ENCODE measurements at places on chromosomes 16 and 17. TPM values are rescaled to one million over a fixed set of nuclear protein-coding genes. Genes with fewer than 3 reads are reported as not detected.

- no peak for DNase-seq
These were observed 62.0 kb upstream of the ATP2A3 start for GRCh38 chr17:4026255-4026654.

The NPIPA5 gene
- 2.1 TPM for total RNA-seq

The TP53TG3F gene
- total RNA-seq, result not detected

DNA sequence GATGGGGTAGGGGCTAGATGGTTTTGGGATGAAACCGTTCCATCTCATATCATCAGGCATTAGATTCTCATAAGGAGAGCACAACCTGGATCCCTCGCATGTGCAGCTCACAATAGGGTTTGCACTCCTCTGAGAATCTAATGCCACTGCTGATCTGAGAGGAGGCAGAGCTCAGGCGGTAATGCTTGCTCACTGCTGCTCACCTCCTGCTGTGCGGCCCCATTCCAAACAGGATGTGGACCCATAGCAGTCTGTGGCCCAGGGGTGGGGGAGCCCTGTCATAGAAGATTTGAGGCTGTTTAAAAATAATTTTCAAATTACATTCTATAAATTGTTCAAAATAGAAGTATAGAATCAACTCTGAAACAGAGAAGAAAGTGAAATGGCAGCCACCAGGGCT lies 50.8 kb downstream of the PHKB start:
- no peak for DNase-seq

DNA sequence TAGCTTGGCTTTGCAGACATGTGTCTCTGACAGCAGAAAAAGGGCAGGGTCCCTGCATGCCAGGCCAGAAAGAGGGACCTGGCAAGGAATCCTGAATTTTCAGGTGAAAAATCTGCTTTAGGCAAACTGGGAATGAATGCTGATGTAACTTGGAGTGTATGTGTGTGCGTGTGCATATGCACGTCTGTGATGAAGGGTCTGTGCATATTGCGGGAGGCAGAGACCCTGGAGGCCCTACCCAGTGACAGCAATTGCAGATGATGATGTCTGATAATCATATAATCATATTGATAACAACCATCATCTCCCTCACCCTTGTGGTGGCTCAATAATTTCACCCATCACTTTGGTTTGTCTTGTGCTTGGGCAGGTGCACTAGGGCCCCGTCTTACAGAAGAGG lies 80.7 kb upstream of the SDK2 start:
- DNase-seq, result no peak

- no peak for DNase-seq
These were observed 179.4 kb downstream of the COPRS start for GRCh38 chr17:31679667-31680066.

DNA sequence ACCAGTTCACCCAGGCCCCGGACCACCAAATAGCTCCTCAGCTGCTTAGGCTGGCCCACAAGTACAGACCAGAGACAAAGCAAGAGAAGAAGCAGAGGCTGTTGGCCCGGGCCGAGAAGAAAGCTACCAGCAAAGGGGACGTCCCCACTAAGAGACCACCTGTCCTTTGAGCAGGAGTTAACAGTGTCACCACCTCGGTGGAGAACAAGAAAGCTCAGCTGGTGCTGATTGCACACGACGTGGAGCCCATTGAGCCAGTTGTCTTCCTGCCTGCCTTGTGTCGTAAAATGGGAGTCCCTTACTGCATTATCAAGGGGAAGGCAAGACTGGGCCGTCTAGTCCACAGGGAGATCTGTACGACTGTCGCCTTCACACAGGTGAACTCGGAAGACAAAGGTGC lies 15.4 kb downstream of the FOXF1 start:
- DNase-seq, result no peak

The SPATA32 gene
- total RNA-seq, result not detected

GRCh38 chr17:33838281-33838680 lies 416.8 kb upstream of the CCL2 start:
- DNase-seq, result peak; percentile 87

GRCh38 chr17:80861418-80861815 lies 130.2 kb upstream of the CHMP6 start:
- DNase-seq, result no peak

DNA sequence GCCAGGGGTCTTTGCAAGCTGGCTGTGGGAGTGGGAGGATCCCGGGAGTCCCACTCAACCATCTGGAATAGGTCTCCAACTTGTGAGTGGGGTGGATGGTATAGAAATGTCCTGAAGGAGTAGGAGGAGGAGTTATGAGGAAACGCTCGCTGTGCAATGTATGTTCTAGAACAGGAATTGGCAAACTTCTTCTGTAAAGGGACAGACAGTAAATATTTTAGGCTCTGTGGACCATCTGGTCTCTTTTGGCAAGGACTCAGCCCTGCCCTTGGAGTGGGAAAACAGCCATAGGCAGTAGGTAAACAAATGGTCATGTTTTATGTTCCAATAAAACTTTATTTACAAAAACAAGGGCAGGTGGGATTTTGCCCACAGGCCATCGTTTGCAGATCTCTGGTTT lies 149.2 kb downstream of the NPIPB5 start:
- DNase-seq, result no peak

- no peak for DNase-seq
These were observed 140.2 kb upstream of the CIBAR2 start for GRCh38 chr16:85252461-85252860.

The YWHAE gene
- total RNA-seq, result 1,115 TPM

The SECTM1 gene
- 1.9 TPM for total RNA-seq

GRCh38 chr16:30113031-30113710 lies at the start of gene GDPD3:
TSS of gene GDPD3 (minus strand) at chr16:30113537. CDS start at chr16:30113478, 59 bp downstream.
- no peak for DNase-seq

DNA sequence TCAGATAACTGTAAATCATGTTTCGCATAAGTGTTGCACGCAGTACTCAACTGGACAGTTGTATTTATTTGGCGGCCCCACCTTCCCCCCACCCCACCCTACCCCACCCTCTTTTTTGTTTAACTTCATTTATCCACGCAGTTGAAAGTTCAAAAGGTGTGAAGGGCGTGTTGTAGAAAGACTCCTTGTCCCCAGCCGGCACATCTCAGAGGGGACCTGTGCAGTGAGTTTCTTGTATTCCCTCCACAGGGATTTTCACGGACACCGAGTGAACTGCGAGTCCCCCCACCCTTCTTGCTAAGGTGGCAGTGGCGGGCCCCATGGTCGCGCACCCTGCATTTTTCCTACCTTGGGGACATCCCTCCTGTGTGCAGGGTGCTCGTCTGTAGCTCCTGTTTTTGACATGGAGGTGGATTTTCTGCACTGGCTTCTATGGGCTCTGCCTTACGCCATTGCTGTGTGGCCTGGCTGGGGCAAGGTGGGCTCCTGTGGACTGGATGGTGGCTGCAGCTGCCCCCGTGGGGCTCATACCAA lies 36.2 kb downstream of the ADCY7 start:
- DNase-seq, result no peak

The CHST4 gene
- total RNA-seq, result 1.1 TPM

The MT1F gene
- total RNA-seq, result 15.3 TPM

DNA sequence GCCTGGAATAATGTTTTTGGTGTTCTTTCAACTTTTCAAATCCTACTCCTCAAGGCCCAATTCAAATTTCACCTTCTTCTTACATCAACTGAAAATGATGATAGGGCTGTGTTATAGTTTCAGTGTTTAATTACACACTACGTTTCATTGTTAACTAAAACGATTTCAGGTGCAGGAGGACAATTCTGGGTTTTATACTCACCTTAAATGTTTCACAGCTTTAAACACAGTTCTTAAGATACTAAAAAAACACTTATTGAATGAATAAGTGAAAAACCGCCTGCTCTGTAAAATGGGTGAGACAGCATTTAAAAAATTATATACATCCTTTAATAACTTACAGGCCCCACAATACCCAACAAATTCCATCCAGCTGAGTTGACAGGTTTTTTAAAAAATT lies 6.2 kb upstream of the MPHOSPH6 start:
- DNase-seq, result no peak

DNA sequence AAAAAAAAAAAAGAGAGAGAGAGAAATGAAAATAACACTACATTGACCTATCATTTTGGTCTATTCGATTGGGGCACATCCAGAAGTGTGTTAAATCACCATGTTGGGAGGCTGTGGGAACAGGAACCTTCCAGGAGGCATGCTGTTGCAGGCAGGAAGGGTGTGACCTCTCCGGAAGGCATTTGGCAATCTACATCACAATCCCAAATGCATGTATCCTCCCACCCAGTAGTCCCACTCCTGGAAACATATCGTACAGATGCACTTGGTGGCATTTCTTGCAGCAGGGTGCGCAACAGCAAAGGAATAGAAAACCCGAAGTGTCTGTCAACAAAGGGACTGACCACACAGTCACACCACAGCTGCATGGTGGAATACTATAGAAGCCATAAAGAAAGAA lies 7.9 kb downstream of the PLLP start:
- DNase-seq, result no peak
